NCI-H2029 (cell line): ENCODE measurements at places on chromosomes 1 and 21.

GRCh38 chr1:89425056-89425455 is 61.2 kb downstream of the GBP6 start:
- peak; percentile 87 for DNase-seq

DNA sequence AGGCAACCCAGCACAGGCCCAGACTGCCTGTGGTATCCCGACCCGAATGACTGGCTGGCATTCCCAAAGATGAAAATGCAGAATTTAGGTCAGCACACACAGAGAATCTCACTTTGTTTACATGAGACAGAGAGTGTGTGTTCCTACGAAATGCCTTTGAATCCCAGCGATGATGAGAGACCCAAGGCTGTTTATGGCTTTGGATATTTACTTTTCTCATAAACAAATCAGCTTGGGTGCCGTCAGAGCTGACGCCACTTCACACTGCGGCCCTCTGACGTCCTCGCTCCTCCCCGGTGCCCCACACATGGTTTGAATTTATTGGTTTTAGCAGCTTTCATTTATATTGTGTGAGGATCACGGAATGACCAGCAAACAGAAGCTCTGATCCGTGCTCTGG is 18.7 kb downstream of the TRABD2B start:
- DNase-seq, result no peak

- no peak for DNase-seq
Measured at GRCh38 chr1:30759718-30760281, 2.2 kb upstream of the LAPTM5 start.

DNA sequence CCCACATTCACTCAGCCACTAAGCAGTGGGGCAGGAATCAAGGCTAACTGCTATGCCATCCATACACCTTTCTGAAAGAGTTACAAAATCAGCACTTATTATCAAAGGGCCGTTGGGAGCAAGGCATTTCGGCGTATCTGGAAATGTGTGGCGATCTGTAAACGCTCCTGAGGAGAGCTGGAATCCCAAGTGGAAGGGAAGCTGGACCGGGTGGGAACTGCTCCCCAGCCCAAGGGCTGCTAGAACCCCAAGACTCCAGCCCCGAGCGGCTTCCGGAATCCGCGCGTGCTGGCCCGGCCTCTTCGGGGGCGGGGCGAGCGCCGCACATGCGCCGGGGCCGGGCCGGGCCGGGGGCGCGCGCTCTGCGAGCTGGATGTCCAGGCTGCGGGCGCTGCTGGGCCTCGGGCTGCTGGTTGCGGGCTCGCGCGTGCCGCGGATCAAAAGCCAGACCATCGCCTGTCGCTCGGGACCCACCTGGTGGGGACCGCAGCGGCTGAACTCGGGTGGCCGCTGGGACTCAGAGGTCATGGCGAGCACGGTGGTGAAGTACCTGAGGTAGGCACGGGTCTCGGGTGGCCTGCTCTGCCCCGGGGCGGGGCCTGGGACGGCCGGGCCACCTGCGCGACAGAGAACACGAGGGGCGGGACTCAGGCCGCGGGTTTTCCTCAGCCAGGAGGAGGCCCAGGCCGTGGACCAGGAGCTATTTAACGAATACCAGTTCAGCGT is at the start of gene NAXE:
Gene NAXE (plus strand): TSS at position 345 of the 726 bp plus-strand sequence. CDS start 29 bp downstream, at position 374.
- DNase-seq, result peak; percentile 59

DNA sequence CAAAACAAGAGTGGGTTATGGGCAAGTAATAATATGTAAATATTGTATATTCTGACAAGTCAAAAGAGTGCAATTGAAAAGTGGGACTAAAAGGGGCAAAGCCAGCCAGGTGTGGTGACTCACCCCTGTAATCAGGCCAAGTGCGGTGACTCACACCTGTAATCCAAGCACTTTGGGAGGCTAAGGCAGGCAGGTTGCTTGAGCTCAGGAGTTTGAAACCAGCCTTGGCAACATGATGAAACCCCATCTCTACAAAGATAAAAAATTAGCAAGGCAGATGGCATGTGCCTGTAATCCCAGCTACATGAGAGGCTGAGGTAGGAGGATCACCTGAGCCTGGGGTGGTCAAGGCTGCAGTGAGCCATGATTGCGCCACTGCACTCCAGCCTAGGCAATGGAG is 304.0 kb downstream of the HHIPL2 start:
- peak; percentile 14 for DNase-seq

DNA sequence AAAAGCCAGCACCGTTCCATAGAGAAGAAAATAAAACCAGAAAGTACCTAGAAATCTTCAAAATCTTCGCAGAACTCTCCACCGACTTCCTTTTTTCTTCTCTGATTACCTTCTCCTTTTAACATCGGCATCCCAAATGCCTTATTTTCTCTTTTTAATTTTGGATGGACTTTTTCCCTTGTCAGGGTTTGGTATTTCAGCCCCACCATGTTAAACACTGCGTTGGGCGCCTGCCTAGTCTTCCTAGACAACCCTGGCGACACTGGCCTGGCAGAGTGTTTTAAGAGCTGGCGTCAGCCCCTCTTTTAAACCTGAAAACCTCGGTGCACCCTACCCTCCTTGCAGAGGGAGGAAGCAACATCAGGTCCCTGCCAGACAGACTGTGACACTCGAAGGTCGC is 66.0 kb upstream of the EFHD2 start:
- no peak for DNase-seq

DNA sequence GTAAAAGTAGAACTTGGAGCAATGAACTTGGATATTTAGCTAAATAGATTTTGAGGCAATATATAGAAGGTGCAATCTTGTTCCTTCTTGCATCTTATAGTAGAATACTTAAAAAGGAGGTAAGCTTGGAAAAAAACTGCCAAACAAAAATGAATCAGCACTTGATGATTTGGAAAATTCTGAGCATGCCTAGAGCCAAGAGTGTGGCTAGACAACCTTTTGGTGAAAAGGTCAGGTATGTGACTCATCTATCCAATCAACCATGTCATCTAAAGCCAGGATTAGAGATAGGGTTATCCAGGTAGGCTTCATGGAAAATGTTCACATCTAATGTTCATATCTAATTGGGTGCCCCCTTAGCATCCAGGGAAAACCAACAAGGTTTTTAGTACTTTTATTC is 515.0 kb downstream of the COL11A1 start:
- no peak for DNase-seq

DNA sequence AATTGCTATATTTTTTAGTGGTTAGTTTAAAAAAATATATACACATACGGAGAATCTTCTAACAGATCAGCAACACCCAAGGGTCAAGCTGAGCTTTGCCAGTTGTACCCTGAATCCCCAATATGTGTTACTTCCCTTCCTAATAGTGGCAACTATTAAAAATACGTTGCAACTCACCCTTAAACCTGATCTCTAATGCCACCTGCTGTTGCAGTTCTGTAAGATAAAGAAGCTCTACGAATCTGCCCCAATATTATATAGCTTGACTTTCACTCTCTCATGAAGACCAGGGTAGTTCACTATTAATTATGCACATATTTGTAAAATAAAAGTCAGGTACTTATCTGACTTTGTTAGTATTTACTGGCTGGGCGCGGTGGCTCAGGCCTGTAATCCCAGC is 58.4 kb downstream of the ASH1L start:
- no peak for DNase-seq

DNA sequence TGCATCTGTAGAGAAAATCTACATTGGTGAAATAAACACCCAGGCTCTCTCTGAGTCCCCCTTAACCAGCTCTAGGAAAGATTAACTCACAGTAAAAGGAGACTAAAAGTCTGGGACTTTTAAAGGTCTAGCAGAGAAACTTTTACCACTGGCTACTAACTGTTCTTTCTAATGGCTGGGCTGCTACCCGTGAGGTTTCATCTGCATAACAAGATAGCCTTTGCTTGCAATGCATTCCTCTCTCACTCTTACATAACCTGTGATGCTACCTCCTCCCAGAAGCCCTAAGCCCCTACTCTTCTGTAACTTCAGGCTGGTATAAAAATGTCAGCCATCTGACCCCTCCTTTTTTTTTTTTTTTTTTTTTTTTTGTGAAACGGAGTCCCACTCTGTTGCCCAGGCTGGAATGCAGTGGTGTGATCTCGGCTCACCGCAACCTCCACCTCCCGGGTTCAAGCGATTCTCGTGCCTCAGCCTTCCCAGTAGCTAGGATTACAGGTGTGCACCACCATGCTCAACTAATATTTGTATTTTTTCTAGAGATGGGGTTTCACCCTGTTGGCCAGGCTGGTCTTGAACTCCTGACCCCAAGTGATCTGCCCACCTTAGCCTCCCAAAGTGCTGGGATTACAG is 344.2 kb downstream of the RGS7 start:
- no peak for DNase-seq

- no peak for DNase-seq
Measured at GRCh38 chr1:9314111-9314510, 21.4 kb downstream of the SPSB1 start.

DNA sequence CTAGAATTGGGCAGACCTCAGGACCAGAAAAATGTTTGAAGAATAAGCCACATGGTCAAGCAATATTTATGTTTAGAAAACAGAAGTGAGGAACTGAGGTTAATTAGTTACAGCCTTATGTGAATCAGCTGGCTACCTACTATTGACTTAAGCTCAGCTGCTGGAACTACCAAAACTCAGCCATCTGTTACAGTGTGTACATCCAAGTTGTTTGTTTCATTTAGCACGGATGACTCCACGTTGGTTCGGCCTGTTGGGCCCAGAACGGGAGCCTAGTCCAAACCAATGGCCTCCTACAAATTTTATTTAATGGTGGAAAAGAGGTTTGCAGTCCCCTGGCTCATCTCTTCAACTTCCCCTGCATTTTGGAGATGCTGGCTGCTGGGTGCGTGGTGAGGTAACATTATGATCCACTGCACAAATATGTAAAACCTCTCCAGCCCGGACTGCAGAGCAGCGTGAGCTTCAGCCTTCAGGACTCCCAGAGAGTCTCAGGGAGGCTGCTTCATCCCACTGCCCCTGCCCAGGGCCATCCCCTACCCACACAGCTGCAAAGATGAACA is 143.4 kb downstream of the ZZZ3 start:
- no peak for DNase-seq

GRCh38 chr1:90204023-90204590 is 209.2 kb downstream of the ZNF326 start:
- DNase-seq, result no peak

- no peak for DNase-seq
Measured at GRCh38 chr1:178192686-178193085, 98.8 kb downstream of the RASAL2 start.

GRCh38 chr1:48068206-48068605 is 71.0 kb upstream of the TRABD2B start:
- DNase-seq, result no peak

DNA sequence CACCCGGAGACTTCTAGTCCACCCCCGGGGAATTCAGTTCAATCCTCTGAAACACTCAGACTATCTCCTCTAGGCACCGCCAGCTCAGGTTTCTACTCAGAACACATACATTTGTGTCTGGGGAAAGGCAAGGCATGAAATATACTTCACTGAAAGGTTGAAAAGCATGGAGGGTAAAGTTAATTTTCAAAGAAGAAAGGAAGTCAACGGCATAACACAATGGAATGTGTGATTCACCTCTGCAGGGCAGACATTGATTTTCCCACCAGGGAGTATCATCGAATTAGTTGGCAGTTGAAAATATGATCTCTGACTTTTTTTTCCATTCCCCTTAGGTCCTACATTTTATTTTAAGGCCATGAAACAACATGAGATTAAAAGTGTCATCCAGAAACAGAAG is 669.4 kb downstream of the SMYD3 start:
- DNase-seq, result no peak

- no peak for DNase-seq
Measured at GRCh38 chr21:44437696-44438431, 17.4 kb upstream of the LRRC3 start.
